ENCODE measurements at places on chromosomes 5 and 9.

DNA sequence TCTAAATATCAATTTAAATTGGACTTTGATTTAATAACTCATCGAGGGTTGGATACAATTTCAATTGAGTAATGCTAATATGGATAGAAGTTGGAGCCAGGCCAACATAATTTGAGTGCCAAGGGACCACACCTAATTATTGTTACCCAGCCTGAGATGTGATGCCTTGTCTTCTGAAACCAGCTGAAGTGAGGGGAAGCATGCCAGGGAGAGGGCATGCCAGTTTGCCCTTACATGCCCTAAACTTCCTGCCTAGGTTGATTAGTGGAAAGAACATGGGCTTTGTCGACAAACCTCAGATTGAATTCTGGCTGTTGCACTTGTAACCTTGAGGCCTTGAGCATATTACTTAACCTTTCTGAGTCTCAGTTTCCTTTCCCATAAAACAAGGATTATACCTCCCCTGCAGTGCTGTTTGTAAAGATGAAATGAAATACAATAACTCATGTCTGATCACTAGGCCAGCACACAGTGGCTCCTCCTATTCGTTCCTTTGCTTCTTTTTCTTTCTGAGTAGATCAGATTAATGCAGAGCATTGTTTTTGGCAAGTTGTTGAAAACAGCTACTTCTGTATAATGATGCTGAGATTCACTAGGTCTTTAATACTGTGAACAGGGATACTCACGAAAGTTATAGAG, 412.8 kb downstream of the TLE4 start:
- DNase-seq = no peak

GRCh38 chr9:113963696-113964494, 87.8 kb downstream of the ZNF618 start:
- no peak for DNase-seq

DNA sequence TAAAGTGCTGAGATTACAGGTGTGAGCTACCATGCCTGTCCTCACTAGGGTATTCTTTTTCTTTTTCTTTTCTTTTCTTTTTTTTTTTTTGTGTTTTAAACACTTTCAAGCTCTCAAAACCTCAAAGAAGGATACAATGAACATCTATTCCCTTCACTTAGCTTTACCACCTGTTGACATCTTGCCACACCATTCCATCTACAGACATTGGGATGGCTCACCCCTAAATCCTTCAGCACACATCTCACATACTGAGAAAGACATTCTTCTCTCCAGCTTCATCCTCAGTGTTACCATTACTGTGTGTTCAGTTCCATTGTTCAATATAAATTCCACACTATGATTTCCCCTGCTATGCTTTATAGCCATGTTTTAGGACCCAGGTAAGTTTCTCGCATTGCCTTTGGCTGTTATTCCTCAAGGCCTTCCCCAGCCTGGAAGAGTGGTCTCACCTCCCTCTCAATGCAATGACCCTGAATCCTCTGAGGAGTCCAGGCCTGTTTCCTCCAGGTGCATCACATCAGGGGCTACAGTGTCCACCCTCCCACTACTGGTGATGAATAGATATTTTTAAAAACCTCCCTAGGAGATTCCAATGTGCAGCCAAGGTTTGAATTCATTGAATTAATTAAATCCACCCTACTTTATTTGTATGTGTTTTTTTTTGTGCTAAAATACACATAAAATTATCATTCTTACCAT, 16.7 kb downstream of the IQGAP2 start:
- DNase-seq = no peak

- DNase-seq = no peak
Measured at GRCh38 chr9:135810806-135811575, 96.4 kb downstream of the CAMSAP1 start.

DNA sequence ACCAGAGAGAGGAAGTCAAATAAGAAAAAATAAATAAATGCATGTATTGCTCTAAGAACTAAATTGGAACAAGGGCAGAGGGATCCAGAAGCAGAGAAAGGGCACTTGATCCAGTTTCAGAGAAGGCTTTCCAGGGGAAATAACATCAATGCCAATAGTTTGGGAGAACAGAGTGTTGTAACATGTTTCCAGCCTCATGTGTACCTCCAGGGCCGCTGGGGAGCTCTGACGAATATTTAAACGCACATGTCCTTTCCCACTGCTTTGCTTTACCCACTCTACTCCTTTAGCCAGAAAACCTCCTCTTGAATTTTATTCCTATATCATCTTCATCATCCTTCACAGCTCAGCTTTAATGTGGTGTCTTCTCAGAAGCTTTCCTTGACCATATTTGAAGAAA, 233.7 kb downstream of the ENC1 start:
- DNase-seq = no peak

DNA sequence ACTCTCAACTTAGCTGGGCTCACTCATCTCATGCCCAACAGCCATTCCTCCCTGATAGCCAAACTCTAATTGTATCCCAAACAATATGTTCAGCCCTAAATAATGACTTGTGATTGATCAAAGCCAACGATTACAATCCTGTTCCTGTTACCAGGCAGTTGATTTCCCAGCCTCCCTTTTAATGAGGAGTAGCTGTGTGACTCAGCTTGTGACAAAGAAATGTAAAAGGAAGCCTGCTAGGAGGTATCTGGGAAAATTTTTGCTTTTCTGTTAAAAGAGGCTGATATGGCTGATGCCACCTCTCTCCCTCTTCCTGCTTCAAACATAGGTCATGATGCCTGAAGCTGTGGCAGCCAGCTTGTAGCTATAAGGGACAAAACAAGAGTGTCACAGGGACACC, 19.6 kb upstream of the ENC1 start:
- DNase-seq = no peak

- DNase-seq = no peak
Measured at GRCh38 chr9:90219548-90220118, 423.0 kb downstream of the DIRAS2 start.

- peak; percentile 88 for DNase-seq
Measured at GRCh38 chr9:107638521-107639310, 149.1 kb upstream of the KLF4 start.

DNA sequence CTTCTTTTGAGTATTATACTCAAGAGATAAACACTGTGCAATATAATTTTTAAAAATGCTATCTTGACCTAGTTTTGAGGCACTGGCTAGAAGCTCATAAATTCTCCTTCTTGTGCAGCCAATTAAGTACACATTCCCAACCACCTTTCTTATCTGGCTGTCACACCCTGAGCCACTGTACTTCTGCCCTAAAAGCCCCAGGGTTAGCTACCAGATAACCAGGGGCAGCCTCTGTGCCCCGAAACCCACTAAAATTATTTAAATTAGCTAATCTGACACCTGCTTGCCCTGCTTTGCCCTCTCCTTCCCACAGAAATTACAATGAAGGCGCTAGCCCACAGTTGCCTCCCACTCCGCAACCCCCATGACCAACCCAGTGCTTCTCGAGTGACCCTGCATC, 597.3 kb upstream of the TYRP1 start:
- no peak for DNase-seq

- DNase-seq = no peak
Measured at GRCh38 chr9:37264539-37264938, 144.2 kb downstream of the ZCCHC7 start.

DNA sequence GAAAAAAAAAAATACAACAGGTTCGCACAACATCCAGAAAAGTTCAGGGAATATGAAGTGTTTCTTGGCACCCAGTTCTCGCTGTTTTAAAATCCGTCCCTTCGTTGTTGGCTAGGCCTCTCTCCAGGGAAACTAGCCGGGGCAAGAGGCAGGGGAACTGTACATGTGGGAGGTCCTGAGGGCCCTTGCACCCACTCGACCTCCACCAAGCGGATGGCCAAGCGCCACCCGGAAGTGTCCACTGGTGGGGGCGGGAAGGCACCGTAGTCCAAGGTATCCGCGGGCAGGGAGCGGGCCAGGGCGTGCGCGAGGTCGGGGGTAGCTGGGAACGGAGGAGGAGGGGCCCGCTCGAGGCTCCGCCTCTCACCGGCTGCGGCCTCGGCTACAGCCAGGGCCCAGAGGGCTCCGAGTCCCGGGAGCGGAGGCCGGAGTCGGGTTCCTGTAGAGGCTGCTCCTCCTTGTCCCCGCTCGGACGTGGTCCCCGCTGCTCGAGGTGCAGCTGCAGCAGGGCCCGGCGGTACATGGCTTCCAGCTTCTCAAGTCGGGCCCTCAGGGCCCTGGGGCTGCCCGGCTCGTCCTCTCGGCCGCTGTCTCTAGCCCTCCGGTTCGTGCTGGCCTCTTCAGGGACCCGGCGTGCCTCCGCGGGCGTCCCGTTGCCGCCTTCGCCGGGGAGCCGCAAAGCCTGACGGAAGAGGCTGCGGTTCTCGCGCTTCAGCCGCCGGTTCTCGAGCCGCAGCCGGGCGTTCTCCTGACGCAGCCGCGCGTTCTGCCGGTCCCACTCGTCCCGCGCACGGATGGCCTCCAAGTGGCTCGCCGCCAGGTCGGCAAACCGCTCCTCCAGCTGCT, 720 bp downstream of the TUSC1 start:
- peak; percentile 92 for DNase-seq

- no peak for DNase-seq
Measured at GRCh38 chr9:129398101-129398960, 220.3 kb upstream of the IER5L start.

DNA sequence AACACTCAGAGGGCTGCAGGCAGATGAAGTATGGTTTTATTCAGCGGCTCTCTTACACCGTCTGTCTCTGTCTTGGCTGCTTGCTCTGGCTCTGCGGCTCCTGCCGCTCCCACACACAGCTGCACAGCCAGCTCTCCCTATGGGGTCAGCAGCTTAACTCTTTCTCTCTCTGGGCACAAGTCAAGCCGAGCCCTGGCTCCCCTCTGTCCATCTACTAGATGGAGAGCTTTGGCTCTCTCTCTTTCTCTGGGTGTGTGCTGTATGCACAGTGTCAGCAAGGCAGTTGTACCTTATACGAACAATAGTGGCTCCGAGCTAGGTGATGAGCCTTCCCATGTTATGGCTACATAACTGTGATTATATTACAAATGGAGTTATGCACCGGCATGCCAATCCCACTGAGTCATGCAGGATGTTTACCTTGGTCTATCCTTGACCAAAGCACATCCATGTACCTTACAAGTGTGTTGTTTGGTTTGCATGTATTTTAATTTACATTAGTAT, 19.3 kb upstream of the PPP2CA start:
- no peak for DNase-seq
